ENCODE measurements at places on chromosomes 3 and 15.

DNA sequence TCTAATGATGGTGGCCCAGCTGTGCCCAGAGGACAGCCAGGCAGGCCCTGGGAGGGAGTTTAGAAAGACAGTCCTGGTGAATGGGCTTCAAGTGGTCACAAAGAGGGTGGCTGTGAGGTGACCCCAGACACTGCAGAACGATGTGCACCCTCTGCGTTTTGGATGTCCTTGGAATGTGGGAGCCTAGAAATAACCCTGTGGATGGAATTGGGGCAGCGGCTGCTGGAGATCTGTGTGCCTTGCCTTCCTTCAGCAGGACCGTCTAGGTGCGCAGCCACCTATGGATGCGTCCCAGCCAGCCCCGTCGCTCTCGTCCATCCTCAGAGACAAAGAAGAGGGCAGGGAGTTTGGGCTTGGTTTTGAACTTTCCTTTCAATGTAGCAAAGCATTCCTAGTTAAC, 46.5 kb downstream of the KLHL25 start:
- no peak for DNase-seq

GRCh38 chr3:143063018-143063417, 56.6 kb upstream of the CHST2 start:
- DNase-seq: peak; percentile 44

DNA sequence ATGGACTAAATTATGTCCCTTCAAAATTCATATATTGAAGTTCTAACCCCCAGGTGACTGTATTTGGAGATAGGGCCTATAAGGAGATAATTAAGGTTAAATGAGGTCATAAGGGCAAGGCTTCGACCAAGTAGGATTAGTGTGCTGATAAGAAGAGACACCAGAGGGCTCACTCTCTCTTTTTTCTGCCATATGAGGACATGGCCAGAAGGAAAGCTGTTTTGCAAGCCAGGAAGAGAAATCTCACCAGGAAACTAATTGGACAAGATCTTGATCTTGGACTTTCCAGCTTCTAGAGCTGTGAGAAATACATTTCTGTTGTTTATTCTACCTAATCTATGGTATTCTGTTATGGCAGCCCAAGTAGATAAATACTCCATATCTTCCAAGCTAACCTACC, 503.6 kb upstream of the NAALADL2 start:
- peak; percentile 47 for DNase-seq

- DNase-seq: peak; percentile 77
Measured at GRCh38 chr3:105806359-105806758, 62.5 kb downstream of the CBLB start.

DNA sequence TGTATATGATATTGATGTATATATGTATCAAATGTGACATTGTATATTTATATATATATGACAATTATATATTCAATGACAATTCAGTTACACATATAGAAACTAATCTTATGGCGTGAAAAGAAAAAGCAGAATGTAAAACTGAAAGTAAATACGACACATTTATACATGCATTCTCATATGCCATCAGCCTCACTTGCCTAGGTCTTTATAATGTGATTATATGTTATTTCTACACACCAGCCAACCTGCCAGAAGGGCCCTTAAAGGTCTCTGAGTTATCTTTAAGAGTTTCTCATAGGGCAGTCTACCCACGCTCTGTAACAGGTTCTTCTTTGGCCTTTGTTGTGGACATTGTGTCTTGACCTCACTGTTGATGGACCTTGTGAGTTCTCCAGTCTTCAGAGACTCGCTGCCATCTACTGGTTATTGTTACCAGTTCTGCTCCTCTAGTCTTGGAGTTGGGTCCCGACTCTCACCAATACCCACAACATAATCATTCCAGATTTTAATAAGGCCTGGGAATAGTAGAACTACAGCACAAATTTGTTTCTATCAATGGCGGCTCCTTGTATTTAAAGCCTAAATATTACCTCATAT, 371.5 kb upstream of the GOLIM4 start:
- no peak for DNase-seq

DNA sequence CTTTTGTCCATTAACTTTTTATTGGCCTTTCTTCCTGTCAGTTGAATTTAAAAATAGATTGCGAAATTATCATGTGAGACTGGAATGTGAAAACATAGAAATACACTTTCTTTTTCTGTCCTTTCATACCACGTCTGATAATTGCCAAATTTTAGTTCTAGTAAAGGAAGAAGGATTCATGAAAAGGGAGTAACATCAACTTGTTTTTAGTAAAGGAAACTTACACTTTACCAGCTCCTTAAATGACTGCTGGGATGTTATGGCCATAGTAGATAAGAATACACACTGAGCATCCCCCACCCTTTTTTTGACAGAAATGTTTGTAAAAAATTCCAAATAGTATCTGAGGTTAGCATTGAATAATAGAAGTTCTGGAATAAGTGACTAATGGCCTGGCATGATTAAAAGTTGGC, 137.9 kb downstream of the NEO1 start:
- peak; percentile 49 for DNase-seq

GRCh38 chr3:16337856-16338540, 73.0 kb downstream of the OXNAD1 start:
- DNase-seq: peak; percentile 9

DNA sequence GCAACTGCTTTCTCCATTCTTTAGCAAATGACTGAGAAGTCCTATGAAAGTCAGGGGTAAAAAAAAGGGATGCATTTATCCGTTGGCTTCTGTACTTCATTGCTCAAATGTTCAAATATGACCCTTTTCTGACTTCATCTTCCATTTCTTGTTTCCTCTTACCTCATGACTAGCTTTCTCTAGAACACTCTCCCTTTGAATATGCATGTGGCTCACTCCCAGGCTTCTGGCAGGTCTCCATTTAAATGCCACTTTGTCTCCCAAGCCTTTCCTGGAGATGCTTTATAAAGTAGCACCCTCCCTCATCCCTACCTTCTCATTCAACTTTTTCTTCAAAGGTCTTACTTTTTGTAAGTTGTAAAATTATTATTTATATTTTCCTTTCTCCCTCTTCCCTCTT, 781.8 kb downstream of the NAALADL2 start:
- no peak for DNase-seq
